ENCODE measurements at places on chromosomes 11 and 22.

- no peak overlapping the region for H3K4me3 ChIP-seq
- DNase-seq = no peak
- no peaks in the 10 kb centered on the region for H3K27me3 ChIP-seq
- no peak overlapping the region for H3K27ac ChIP-seq
- H3K4me1 ChIP-seq = no peaks in the 10 kb centered on the region
These were observed 26.9 kb downstream of the CBX7 start for GRCh38 chr22:39125622-39126021.

GRCh38 chr22:32684822-32685187, 116.7 kb upstream of the TIMP3 start:
- no peak for DNase-seq
- H3K4me1 ChIP-seq = no peaks in the 10 kb centered on the region
- no peak overlapping the region for H3K27ac ChIP-seq
- H3K27me3 ChIP-seq = no peaks in the 10 kb centered on the region

- no peaks in the 10 kb centered on the region for H3K27me3 ChIP-seq
- peak; percentile 64 for DNase-seq
- peak overlapping the region; percentile 77 for H3K27ac ChIP-seq
- H3K36me3 ChIP-seq = peaks cover 44% of the 10 kb centered on the region
- peak overlapping the region; percentile 90 for H3K4me3 ChIP-seq
- H3K4me1 ChIP-seq = peaks cover 21% of the 10 kb centered on the region
These were observed 1.1 kb downstream of the HYOU1 start for GRCh38 chr11:119055901-119056300.

- H3K36me3 ChIP-seq = peaks cover 37% of the 10 kb centered on the region
- H3K27ac ChIP-seq = no peak overlapping the region
- H3K27me3 ChIP-seq = no peaks in the 10 kb centered on the region
- peak; percentile 83 for DNase-seq
- no peak overlapping the region for H3K4me3 ChIP-seq
- H3K4me1 ChIP-seq = peaks cover 5% of the 10 kb centered on the region
These were observed 1.3 kb upstream of the HDAC10 start for GRCh38 chr22:50252082-50253045.

- H3K4me3 ChIP-seq = no peak overlapping the region
- no peak overlapping the region for H3K27ac ChIP-seq
- DNase-seq = peak; percentile 40
- peaks cover 4% of the 10 kb centered on the region for H3K4me1 ChIP-seq
- H3K27me3 ChIP-seq = no peaks in the 10 kb centered on the region
- H3K36me3 ChIP-seq = no peaks in the 10 kb centered on the region
These were observed 31.0 kb upstream of the PICALM start for GRCh38 chr11:86099874-86100273.

DNA sequence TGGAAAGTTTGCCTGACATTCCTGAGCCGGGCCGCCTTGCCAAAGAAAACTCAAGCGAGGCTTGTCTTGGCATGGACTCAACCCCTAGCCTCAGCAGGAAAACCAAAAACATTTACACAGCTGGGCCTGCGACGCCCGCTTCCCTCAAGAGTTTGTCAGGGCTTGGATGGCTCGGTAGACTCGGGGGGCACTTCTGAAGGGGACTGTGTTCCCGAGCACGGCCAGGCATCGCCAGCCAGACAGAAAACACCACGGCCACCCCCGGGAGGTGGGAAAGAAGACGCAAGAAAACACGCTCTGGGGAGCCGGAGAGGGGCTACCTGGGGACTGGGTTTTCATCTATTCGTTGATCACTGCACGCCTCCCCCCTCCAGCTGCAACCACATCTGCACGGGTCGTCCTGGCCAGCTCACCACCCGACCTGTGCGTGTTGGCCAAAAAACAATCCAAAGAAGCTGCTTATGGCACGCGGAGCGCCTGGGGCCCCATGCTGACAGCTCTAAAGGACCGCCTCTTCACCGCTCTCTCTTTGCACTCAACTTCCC, 380.7 kb downstream of the MN1 start:
- no peak overlapping the region for H3K27ac ChIP-seq
- H3K27me3 ChIP-seq = no peaks in the 10 kb centered on the region
- no peak overlapping the region for H3K4me3 ChIP-seq
- no peaks in the 10 kb centered on the region for H3K36me3 ChIP-seq

DNA sequence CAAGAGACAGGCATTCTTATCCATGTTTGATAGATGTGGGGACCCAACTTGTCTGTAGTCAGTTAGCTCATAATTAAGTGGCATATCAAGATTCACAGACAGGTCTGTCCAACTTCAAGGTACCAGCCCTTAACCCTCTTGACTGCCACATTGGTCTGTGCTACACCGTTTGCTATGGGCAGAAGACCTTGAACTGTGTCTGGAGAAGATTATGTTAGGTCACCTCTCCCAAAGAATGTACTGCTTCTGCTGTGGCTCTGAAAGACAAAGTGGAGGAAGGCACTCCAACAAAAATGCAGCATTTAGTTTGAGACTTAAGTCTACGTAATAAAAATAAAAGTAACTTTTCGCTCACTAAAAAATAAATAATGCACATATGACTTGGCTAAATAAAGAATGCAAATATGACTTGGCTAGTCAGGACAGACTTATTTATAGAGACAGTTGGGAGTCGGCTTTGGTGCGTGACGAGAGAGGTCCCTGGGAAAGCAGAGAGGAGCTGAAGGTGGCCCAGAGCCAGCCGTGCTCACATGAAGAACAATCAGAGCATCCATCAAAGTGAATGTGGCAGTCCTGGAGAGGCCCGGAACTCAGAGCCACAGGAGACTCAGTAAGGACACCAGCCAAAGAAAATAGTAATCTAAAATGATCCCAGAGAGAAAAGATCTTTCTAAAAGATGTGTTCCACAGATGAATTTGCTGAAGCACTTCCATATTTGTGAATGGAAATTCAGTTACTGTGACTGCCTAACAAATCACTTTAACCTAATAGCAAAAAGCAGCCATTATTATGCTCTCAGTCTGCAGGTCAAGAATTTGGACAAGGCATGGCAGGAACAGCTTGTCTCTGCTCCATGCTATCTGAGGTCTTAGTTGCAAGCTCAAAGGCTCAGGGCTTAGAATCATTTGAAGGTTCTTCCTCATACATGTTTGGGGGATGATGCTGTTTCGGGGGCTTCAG, 35.0 kb downstream of the CWC15 start:
- H3K4me3 ChIP-seq = no peak overlapping the region
- H3K27me3 ChIP-seq = no peaks in the 10 kb centered on the region
- H3K4me1 ChIP-seq = peaks cover 28% of the 10 kb centered on the region
- peak overlapping the region; percentile 84 for H3K27ac ChIP-seq

DNA sequence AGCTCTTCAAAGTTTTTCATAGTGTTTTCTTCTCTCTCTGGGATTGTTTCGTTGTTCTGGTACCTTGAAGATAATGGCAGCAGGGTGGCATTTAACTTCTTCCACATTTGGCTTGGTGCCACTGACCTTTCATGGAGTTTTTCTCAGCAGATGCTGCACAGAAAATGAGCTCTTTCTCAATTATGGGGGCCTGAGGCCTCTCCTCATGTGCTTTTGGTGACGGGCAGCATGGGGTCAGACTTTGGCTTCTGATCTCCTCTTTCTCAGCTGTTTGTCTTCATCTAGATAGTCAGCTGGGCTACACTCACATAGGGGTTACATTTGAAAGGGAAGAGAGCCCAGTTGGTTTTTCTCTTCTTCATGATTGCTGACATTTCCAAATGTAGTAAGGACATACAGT, 76.3 kb downstream of the FAT3 start:
- no peak overlapping the region for H3K27ac ChIP-seq
- H3K4me3 ChIP-seq = no peak overlapping the region
- no peak for DNase-seq
- H3K36me3 ChIP-seq = no peaks in the 10 kb centered on the region
- peaks cover 10% of the 10 kb centered on the region for H3K4me1 ChIP-seq

- no peaks in the 10 kb centered on the region for H3K4me1 ChIP-seq
- no peak overlapping the region for H3K27ac ChIP-seq
- no peaks in the 10 kb centered on the region for H3K36me3 ChIP-seq
- H3K27me3 ChIP-seq = no peaks in the 10 kb centered on the region
- H3K4me3 ChIP-seq = no peak overlapping the region
- DNase-seq = no peak
These were observed 164.2 kb downstream of the NTM start for GRCh38 chr11:131534611-131535010.

DNA sequence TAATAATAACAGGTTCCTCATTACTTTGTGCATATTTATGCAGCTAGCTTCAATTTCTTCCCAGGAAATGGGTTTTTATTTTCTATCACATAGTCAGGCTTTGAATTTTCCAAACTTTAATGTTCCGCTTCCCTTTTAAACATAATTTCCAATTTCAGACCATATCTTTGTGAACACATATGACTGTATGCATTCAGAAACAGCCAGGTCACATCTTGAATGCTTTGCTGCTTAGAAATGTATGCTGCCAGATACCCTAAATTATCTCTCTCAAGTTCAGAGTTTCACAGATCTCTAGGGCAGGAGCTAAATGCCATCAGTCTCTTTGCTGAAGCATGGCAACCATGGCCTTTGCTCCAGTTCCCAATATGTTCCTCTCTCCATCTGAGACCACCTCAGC, 2203.8 kb downstream of the LRRC4C start:
- no peak for DNase-seq
- H3K27ac ChIP-seq = no peak overlapping the region
- no peaks in the 10 kb centered on the region for H3K27me3 ChIP-seq
- no peaks in the 10 kb centered on the region for H3K36me3 ChIP-seq
- H3K4me3 ChIP-seq = no peak overlapping the region
- no peaks in the 10 kb centered on the region for H3K4me1 ChIP-seq

GRCh38 chr22:20651286-20651685, 122.6 kb upstream of the SERPIND1 start:
- H3K27ac ChIP-seq = no peak overlapping the region
- H3K4me1 ChIP-seq = no peaks in the 10 kb centered on the region
- no peaks in the 10 kb centered on the region for H3K36me3 ChIP-seq
- no peak for DNase-seq
- H3K27me3 ChIP-seq = no peaks in the 10 kb centered on the region

- H3K27ac ChIP-seq = no peak overlapping the region
- no peak overlapping the region for H3K4me3 ChIP-seq
- no peak for DNase-seq
- peaks cover 9% of the 10 kb centered on the region for H3K4me1 ChIP-seq
- no peaks in the 10 kb centered on the region for H3K27me3 ChIP-seq
- H3K36me3 ChIP-seq = peaks cover 10% of the 10 kb centered on the region
These were observed 3.6 kb downstream of the PRDX5 start for GRCh38 chr11:64321533-64321932.

DNA sequence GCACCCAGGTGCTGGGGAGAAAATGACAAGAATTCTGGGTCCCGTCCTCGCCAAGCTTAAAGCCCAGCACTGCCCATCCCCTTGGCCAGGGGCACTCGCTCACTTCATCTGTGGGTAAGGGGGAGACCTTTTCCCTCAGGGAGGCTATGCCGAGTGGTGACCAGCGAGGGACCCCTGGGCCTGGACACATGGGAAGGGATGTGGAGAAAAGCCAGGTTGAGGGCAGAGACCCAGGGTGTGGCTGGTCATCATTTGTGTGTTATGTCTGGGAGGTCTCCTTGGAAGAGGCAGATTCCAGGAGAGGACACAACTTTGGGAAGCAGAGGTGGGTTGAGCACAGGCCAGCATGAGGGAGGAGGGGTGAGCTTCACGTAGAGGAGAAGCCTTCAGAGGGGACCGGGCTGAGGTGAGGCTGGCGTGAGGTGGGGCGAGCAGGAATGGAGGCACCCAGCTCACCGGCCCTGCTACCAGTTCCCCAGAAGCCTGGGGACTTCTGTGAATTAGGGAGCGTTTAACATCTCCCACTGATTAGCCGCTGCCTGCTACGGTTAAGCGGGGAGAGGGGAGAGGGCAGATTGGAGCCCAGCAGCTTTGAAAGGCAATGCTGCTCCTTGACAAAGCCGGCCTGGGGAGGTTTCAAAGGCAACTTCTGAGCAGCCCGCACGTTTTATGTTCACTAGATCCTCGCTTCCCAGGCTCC, 25.8 kb upstream of the NECTIN1 start:
- H3K27ac ChIP-seq = no peak overlapping the region
- H3K36me3 ChIP-seq = no peaks in the 10 kb centered on the region
- no peaks in the 10 kb centered on the region for H3K4me1 ChIP-seq
- no peak overlapping the region for H3K4me3 ChIP-seq
- no peak for DNase-seq
- peaks cover 25% of the 10 kb centered on the region for H3K27me3 ChIP-seq

DNA sequence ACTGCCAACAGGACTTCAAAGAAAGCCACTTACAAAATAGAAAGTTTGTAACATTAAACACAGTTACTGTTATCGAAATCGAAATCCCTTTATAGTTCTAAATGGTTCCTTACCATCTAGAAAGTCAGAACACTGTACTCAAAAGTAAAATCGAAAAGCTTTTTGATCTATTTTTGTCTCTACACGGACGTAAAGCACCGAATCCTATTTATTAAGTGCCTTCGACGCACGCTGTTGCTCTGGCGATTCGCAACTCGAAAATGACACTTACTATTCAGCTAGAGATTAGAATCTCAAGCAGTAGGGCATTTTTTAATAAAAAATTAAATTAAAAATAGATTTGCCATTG, 78.3 kb downstream of the LARGE1 start:
- H3K4me1 ChIP-seq = no peaks in the 10 kb centered on the region
- H3K36me3 ChIP-seq = no peaks in the 10 kb centered on the region
- no peak overlapping the region for H3K4me3 ChIP-seq
- H3K27me3 ChIP-seq = no peaks in the 10 kb centered on the region
- no peak for DNase-seq

DNA sequence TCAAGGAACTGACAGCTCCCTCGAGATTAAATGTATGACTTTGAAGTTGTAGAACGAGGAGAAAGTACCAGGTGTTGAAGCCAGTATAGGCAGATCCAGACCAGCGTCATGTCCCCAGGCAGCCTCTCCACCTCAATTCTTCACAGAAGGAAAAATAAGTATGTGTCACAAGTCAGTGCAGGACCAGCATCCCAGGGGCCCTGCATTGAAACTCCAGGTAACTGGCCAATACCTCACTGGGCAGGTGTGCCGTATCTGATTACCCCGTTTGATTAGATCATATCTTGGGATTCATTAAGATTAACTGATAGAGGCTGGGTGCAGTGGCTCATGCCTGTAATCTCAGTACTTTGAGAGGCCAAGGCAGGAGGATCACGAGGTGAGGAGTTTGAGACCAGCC, 466.7 kb upstream of the B3GAT1 start:
- H3K27ac ChIP-seq = no peak overlapping the region
- no peaks in the 10 kb centered on the region for H3K36me3 ChIP-seq
- no peak overlapping the region for H3K4me3 ChIP-seq
- no peak for DNase-seq
- no peaks in the 10 kb centered on the region for H3K4me1 ChIP-seq
- no peaks in the 10 kb centered on the region for H3K27me3 ChIP-seq

Measured in SK-N-SH (cell line).